ENCODE measurements at places on chromosomes 2 and 18.

DNA sequence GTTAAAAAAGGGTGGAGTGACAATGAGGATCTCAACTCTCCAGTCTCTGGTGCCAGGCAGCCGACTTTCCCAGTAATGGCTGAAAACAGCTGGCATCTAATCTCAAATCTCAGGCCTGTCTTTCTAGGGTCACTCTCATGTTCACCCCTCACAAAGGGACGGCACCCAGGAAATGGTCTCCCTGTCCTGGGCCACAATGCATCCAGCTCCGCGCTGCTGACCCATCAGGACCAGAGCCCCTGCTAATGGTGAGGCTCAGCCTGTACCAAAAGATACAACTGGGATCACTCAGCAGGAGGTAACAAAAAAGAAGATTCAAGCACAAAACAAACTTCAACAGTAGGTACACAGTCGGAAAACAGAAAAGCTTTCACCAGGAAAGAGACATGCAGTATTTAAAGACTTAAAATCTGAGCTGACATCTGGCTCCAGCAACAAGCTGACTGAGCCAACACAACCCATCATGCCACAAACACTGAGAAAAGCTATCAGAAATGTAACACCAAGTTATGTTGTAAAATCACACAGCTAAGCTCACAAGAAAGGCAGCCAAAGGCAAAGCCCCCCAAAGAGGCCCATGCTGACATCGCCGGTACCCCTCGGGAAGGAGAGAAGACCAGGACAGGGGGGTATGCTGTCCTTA lies 13.6 kb upstream of the KIDINS220 start:
- DNase-seq = no peak

- DNase-seq = no peak
These were observed 101.1 kb upstream of the EPHA4 start for GRCh38 chr2:221673248-221673647.

DNA sequence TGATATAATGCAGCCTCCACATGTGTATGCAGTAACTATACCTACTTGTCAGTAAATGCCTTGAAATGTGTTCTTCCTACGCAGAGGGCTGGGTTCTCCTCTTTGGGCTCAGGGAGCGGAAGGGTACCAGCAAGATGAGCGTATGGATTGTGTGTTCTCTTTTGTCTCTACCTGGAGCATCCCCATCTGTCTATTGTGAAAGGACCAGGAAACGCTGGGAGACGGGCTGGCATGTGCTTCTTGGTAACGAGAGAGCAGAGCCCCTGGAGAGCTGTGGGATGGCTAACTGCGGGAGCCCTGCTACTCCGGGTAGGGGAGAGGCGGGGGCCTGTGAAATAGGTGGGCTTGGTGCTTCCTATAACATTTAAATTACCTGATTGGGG lies 80.9 kb downstream of the BCL2 start:
- DNase-seq = no peak

DNA sequence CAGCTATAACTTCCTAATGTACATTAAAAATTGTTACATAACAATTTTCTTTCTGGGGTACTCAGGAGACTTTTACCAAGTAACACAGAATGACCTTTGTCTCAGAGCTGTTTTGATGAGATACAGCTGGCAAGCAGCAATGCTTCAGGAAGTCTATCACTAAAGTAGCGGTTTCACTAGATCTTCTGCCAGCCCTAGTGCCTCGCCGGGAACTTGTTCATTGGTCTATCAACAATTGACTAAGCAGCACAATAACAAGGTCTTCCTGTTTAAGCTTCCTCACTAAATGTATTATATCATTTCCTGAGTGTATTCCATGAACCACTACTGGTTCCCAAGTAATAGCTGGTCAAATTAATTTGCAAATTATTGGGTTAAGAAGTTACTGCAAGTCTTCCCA lies 69.2 kb downstream of the TRIP12 start:
- no peak for DNase-seq

GRCh38 chr2:237723602-237724001 lies 75.0 kb upstream of the RBM44 start:
- no peak for DNase-seq
